ENCODE measurements at places on chromosomes 6 and 20.

DNA sequence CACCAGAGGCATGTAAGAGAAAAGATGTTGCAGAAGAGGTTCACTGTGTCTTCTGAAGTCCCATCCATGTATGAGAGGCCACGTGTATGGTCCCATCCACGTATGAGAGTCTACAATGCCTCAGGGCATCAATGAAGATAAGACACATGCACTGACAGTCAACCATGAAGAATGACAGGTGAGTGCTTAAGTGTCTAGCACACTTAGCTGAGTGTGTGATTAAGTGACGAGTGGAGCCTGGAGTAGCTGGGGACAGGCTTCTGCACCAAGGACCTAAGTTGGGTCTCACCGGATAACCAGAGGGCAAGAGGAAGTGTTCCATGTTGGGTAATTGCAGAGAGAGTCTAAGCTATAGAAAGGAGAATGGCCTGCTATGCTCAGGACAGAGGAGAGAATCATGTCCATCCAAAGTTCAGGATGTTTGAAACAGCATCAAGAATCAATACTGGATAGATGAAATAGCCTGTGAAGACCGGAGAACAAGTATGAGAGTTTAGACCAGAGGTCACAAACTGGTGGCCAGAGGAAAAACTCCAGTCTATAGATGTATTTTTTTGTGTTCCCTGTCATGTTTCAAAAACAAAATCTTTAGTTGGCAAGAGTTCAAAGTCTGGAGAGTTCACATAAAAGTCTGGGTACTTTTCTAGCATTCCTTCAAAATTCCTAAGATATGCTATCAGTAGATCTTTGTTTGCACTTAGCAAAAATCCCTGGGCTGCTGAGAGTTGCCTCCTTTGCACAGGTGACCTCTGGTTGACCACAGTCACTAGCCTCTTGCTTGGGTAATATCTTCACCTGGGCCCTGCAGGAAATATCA lies 165.8 kb downstream of the KIF16B start:
- DNase-seq, result no peak
- H3K27ac ChIP-seq, result no peak overlapping the region
- no peak overlapping the region for H3K4me3 ChIP-seq
- no peaks in the 10 kb centered on the region for H3K4me1 ChIP-seq
- no peaks in the 10 kb centered on the region for H3K36me3 ChIP-seq

DNA sequence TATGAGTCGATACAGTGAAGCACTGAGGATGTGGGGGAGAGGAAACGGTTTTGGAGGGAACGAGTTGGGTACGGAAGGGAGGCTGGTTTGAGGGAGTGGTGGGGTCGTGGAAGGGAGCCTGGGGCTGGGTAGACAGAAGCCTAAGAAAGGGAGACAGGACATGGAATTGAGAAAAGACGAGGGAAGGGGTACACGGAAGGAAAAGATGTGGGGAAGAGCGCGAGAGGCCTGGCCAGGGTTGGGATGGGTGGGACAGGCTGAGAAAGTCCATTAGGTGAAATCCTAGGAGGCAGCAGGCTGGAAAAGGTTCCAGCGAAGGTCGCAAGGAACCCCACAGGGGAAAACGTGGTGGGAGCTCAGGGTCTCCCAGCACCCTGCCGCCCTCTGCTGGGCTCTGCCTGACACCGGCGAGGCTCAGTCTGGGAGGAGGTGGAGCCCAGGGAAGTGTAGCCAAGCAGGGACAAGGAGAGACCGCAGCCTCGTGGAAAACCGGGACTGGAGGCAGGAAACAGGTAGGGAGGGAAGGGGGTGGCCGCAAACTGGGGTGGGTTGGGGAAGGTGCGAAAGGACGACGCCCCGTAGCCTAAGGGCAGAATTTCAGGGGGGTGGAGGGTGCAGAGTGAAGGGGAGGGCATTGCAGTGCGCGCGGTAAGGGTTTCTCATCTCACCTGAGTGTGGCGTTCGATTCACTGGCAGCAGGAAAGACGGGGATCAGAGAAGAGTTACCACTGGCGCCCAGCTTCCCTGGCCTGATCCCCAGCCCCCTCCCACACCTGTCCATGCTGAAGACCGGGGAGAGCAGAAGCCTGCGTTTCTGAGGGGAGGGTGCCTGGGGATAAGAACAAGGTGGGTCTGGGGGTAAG lies 4.3 kb downstream of the GABBR1 start:
- peak; percentile 80 for DNase-seq
- no peaks in the 10 kb centered on the region for H3K27me3 ChIP-seq
- H3K27ac ChIP-seq, result peak overlapping the region; percentile 90
- H3K36me3 ChIP-seq, result no peaks in the 10 kb centered on the region

DNA sequence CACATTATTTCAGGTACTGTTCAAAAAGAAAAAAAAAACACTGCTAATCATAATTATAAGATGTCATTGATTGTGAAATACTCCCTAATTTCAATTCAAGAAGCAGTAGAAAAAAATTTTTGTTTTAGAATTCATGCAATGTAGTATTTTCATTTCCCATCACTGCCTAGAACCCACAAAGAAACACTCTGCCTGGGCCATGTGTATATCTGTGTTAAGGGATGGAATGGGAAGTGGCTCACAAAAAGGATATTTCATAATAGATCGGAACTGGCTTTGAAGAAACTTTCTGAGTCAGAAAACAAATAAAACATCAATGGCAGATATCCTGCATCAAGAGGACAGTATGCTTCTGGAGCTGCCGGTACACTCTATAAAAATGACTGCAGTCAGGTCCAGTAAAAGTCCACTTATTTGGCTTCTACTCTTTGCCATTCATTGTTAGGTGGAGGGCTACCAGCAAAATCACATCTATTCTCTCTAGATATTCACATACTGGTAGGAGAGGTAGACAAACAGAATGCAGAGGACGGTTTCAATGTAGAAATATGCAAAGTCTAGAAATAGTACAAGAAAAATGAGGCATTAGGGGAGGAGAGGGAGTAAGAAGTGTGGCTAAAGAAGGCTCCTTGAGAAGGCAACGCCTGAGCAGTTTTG lies 135.0 kb upstream of the TNFAIP3 start:
- no peak for DNase-seq
- H3K27ac ChIP-seq, result no peak overlapping the region
- H3K27me3 ChIP-seq, result no peaks in the 10 kb centered on the region
- H3K4me3 ChIP-seq, result no peak overlapping the region

- H3K4me3 ChIP-seq, result no peak overlapping the region
- no peak overlapping the region for H3K27ac ChIP-seq
- no peak for DNase-seq
- H3K4me1 ChIP-seq, result no peaks in the 10 kb centered on the region
- H3K36me3 ChIP-seq, result no peaks in the 10 kb centered on the region
Measured at GRCh38 chr6:138219398-138219797, 1.1 kb upstream of the PBOV1 start.

- no peak overlapping the region for H3K27ac ChIP-seq
- H3K27me3 ChIP-seq, result no peaks in the 10 kb centered on the region
- no peaks in the 10 kb centered on the region for H3K36me3 ChIP-seq
Measured at GRCh38 chr6:95274686-95275235, 302.6 kb upstream of the MANEA start.

DNA sequence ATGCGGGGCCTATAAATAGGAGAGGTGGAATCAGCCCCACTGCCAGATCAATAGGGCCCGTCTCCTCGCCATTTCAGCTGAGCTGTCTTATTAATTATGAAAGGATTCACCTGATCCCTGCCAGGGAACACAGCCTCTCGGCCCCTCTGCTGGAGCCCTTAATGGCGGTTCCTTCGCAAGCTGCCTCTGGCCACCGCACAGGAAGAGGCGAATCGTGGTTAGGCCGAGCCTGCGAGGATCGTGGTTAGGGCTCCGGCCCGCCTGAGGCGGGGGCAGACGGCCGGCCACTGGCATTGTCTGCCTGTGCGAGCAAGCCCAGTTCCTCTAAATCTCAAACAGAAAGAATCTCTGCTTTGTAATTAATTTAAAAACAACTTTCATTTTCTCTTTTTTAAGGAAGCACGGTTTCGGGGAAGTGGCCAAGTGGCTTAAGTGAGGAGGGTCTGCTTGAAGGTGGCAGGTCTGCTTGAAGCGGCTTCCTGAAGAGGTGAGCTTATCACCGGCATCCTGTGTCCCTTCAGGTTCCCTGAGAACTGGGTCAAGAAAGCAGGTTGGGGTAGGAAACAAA lies 9.2 kb downstream of the NRN1 start:
- H3K4me1 ChIP-seq, result no peaks in the 10 kb centered on the region
- H3K4me3 ChIP-seq, result peak overlapping the region; percentile 38
- peak overlapping the region; percentile 38 for H3K27ac ChIP-seq
- no peak for DNase-seq
- H3K27me3 ChIP-seq, result peaks cover 74% of the 10 kb centered on the region

GRCh38 chr20:44186674-44187053 lies 324 bp downstream of the JPH2 start:
- H3K27me3 ChIP-seq, result no peaks in the 10 kb centered on the region
- peaks cover 13% of the 10 kb centered on the region for H3K4me1 ChIP-seq
- H3K4me3 ChIP-seq, result peak overlapping the region; percentile 55
- no peaks in the 10 kb centered on the region for H3K36me3 ChIP-seq
- no peak for DNase-seq
- peak overlapping the region; percentile 91 for H3K27ac ChIP-seq

- H3K4me3 ChIP-seq, result no peak overlapping the region
- no peaks in the 10 kb centered on the region for H3K4me1 ChIP-seq
- no peaks in the 10 kb centered on the region for H3K27me3 ChIP-seq
Measured at GRCh38 chr20:18504479-18505060, 3.2 kb upstream of the SEC23B start.

- H3K4me3 ChIP-seq, result no peak overlapping the region
- no peaks in the 10 kb centered on the region for H3K27me3 ChIP-seq
- no peaks in the 10 kb centered on the region for H3K36me3 ChIP-seq
- H3K27ac ChIP-seq, result no peak overlapping the region
- DNase-seq, result no peak
Measured at GRCh38 chr6:2447931-2448330, 202.5 kb upstream of the GMDS start.

GRCh38 chr6:39909701-39910100 lies 24.6 kb downstream of the MOCS1 start:
- no peak for DNase-seq
- no peaks in the 10 kb centered on the region for H3K4me1 ChIP-seq
- no peak overlapping the region for H3K27ac ChIP-seq
- H3K27me3 ChIP-seq, result no peaks in the 10 kb centered on the region
- H3K4me3 ChIP-seq, result no peak overlapping the region

Data from uterus (tissue), 4 donors.